Heart right ventricle (tissue), 16 donors: ENCODE measurements at places on chromosomes 6 and 20.

DNA sequence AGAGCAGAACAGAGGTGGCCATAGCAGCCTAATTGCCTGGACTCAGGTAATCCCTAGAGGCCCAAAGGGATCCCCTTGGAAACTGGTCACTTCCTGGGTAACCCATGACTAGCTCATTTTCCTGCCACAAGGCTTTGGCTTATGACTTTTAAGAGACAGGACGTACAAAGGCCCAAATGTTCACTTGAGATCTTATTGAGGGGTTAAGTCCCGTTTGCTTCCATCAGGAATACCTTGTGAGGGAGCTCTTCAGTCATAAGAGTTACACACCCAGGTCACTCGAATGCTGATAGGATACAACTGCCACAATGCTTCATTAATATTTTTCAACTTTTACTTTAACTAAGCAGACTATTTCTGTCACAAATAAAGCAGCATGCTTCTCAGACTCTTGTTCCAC lies 51.7 kb downstream of the TMEM170B start:
- DNase-seq = no peak

DNA sequence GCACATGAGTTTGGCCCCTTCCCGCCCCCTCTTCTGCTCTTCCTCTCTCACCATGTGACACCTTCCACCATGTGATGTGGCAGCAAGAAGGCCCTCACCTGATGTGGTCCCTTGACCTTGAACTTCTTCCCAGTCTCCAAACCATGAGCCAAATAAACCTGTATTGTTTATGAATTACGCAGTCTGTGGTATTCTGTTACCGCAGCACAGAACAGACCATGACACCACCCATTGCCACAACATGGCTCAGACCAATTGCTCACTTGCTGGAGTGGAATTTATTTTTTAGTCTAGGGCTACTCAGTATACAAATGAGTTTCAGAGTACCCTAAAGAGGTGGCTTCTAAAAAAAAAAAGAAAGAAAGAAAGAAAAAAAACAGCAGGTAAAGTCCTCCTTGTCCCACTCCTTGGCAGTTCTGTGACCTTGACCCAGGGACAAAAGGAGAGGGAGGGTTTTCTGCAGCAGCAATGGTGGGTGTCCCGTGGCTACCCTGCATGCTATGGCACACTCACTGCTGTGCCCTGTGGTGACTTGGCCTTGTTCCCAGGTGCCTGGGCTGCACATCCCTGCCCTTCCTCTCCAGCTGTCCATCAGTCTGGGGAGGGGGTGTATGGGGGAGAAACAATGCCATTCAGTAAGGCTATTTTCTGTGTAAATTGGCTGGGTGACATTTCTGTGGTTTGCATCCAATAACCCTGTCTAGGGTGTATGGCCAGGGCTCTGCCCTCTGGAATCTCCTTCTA lies 5.4 kb upstream of the VSX1 start:
- DNase-seq = no peak

DNA sequence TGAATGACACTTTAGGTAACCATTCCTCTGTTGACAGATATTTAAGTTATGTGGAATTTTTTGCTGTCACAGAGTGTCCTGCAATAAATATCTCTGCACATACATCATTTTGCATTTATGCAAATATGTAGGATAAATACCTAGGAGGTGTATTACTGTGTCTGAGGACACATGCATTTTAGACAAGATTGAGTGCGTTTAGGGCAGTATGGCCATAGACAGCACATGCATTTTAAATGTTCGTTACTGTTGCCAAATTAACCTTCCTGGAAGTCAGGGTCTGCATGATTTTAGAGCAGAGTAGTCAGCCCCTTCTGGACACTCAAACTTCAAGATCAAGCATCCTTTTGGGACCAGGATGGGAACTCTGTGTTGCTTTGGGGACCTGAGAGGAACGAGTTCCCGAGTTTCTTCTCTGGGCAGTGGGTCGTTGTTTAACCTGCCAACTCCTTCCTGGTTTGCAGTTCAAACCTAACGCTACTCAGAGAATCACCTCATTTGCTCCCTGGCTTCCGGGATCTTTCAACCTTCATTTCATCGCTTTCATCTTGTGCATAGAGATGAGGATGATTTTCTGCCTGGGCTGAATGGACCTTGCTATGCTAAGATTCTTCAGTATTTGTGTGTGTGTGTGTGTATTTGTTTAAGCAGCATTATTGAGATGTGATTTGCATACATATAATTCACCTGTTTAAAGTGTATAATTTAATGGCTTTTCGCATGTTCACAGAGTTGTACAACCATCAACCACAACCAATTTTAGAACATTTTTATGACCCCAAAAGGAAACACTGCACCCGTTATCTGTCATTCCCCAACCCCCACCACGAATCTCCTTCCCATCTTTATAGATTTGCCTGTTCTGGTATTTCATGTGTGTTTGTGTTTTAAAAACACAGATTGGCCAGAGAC lies 9.8 kb downstream of the BCAS4 start:
- DNase-seq = no peak

GRCh38 chr20:60381643-60382400 lies 423.6 kb downstream of the CDH26 start:
- DNase-seq = no peak

- no peak for DNase-seq
Observed at GRCh38 chr6:100338090-100338489, 126.6 kb downstream of the SIM1 start.

DNA sequence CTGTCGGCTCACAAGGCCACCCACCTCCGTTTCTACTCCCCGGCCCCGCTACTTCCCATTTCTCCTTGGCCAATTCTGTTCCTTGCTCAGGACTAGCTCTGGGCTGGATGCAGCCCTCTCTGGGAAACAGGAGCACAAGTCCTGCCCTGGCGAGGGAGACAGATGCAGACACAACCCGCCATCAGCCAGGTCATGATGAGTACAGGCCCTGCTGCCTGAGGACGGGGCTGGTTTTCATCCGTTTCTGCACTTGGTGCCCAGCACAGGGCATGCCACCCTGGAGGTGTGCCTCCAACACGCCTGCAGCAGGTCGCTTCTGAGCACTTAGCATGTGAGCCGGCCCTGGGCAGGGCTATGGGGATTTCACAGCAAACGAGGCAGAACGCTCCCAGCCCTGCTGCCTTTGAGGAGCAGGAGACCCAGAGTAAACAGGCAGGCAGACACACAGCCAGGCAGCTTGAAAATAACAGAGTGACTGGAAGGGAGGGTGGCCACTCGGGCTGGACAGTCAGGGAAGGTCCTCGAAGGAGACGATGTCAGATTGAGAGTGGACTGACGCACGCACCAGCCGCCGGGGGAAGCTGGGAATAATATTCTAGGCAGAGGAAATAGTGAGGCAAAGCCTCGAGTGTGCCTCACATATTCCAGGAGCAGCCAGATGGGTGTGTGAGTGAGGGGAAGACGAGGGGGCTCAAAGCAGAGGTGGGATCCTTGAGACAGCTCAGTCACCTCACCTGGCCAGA lies 21.2 kb upstream of the VSTM2L start:
- no peak for DNase-seq

DNA sequence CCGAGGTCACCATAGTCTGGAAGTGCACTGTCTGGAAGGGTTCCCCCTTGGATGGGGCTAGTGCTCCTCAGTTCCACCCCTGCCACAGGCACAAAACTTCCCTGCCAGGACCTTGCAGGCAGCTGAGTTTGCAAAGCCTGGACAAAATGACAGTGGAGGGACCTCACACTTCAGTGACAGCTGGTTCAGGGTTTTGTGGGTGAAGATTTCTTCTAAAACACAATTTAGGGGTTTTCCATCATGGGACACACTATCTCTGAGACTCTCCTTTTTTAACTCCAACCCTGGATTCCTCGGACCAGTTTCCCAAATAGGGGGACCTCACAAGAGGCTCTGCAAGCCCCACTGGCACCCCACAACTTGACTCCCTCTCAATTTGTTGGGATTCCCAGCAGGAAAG lies 33.6 kb upstream of the PREX1 start:
- DNase-seq = no peak

DNA sequence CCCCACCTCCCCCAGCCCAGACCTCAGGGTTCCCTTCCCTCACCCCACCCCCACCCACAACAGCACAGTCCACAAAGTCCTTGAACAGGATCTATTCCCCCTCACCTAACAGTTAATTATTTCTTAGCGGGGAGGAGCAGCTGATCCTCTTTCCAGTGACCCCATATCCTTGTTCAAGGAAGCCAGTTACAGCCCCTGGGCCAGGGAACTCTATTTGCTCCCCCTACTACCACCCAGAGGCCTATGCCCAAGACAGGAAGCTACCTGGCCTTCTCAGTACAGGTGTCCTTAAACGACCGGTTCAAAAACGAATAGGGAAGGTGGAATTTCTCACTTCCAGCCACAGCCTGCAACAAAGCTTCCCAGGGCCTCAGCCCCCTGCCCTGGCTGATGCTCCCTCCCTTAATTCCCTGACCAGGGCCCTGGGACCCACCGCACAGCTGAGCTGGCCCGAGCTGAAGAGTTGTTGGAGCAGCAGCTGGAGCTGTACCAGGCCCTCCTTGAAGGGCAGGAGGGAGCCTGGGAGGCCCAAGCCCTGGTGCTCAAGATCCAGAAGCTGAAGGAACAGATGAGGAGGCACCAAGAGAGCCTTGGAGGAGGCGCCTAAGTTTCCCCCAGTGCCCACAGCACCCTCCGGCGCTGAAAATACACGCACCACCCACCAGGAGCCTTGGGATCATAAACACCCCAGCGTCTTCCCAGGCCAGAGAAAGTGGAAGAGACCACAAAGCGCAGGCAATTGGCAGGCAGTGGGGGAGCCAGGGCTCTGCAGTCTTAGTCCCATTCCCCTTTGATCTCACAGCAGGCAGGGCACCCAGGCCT lies 778 bp downstream of the MCCD1 start:
- DNase-seq = no peak

DNA sequence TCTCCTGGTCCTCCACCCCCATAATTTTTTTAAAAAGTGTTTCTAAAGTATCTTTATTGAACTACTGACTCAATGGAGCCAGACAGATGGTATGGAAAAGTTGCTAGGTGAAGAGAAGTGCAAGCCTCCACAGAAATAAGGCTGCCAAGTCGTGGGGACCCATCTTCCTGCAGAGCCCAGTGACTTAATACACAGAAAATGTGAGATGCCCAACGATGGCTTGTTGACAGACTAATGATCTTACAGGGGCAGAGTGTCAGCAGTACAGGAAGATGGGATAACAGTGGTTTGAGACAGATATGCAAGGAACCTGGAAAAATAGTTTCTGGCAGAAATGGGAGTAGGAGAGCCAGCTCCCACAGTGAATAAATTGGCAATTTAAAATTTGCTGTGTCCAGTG lies 43.3 kb downstream of the FYN start:
- no peak for DNase-seq

- peak; percentile 81 for DNase-seq
Observed at GRCh38 chr20:19205981-19206396, 6.5 kb upstream of the SLC24A3 start.

GRCh38 chr20:23725102-23725501 lies 25.6 kb downstream of the CST1 start:
- no peak for DNase-seq

DNA sequence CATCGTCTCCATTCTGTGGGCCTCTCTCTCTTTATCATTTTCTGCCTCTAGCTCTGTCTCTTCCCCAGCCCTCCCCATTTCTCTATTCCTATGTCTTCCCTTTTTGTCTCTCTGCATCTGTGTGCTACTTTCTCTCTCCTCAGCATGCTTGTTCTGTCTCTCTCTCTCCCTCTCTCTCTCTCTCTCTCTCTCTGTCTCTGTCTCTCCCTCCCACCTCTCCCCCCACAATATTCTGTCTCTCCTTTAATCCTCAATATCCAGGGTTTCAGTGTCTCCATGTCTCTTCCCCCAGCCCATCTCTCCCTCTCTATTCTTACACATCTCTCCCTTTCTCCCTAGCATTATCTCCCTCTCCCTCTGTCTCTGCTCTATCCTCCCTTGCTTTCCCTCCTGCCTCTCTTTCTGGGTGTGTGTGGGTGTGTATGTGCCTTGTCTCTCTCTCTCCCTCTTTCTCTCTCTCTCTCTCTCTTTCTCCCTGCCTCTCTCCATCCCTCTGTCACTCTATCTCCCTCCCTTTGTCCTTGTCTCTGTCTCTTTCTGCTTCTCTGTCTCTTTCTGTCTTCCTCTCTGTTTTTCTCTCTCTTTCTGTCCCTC lies 76.9 kb upstream of the SIRPA start:
- no peak for DNase-seq

GRCh38 chr20:53774461-53775203 lies 181.0 kb upstream of the ZNF217 start:
- peak; percentile 51 for DNase-seq

DNA sequence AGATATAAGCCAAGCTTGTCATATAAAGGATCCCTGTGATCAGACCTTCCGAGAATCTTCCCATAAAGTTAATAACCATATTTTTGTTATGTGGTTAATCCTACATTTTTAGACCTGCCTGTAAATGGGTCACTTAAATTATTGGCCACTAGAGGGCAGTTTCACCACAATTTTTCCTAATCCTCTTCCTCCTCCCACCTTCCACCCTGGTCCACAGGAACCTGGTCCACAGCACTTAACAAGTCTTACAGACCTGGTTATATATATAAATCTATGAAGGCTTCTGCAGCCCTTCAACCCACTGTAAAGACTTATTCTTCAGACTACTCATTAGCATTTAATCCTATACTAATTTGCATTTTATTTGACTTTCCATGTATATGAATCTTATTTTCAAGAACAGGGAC lies 28.3 kb downstream of the MRS2 start:
- no peak for DNase-seq

DNA sequence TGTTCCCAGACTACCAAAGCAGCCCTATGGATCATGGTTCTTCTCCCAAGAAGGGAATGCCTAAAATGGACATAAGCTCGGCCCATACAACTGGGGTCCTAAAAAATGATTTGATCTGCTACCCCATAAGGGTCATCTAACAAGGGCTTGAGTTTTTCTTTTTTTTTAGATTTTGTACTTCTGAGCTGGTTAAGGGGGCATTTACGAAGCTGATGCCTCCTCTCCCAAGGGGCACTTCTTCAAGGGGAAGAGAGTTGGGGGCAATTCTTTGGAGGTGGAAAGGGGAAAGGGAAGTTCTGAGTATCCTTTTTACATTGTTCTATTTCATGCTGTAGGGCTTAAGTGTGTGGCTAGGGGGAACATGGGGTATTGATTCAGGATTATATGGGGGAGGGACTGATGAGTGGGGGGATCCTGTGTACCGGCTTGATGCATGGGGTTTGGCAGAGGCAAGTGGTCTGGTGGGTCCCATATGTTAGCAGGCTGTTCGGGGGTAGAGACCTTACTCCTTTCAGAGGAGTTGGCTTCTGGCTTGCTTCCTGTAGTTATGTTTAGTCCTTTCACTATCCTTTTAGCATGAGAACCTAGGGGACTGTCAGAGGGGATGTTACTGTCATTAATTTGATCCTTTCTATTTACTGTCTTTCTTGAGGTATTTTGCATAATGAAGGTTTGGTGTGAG lies 8.1 kb upstream of the ZNFX1 start:
- DNase-seq = no peak

- DNase-seq = no peak
Observed at GRCh38 chr6:79923270-79923669, 24.1 kb downstream of the ELOVL4 start.

DNA sequence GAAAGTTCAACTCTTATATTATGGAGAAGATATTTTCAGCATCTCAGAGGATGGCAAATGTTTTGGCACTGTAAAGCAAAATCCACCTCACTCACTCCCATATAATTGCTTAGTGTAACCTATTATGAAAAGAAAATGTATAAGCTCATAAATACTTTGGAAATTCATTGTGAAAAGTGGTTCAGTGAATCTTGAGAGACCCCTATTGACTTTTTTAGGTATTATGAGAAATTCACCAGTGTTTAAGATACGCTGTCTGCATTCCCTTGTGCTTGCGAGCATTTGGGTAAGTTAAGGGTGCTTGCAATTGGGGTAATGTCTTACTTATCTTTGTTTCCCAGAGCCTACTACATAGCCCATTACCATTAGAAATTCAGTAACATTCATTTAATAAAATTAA lies 66.3 kb upstream of the BMP5 start:
- no peak for DNase-seq
